ENCODE measurements at places on chromosomes 7 and 10.

GRCh38 chr7:94514140-94514889 lies 4.7 kb downstream of the CASD1 start:
- no peak for DNase-seq

DNA sequence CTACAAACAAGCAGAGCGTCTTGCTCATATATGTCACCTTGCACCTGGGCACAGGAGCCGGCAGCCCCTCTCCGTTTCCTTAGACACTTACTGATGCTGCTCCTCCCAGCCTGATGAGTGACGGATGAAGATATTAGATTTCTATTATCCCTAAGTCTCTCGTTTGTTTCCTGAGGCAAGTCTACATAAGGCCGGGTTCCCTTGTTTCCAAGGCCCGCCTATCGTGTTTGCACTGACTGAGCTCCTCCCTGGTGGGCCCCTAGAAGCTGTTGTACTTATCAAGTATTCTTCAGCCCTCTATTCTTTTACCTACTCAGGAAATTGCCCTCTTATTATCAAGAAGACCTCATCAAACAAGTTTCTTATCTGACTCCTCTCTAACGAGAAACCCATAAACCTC lies 18.5 kb downstream of the SH3PXD2A start:
- no peak for DNase-seq

- no peak for DNase-seq
Measured at GRCh38 chr10:16606421-16606820, 84.7 kb upstream of the C1QL3 start.

- DNase-seq = no peak
Measured at GRCh38 chr10:50618624-50619023, 5.1 kb downstream of the SGMS1 start.

DNA sequence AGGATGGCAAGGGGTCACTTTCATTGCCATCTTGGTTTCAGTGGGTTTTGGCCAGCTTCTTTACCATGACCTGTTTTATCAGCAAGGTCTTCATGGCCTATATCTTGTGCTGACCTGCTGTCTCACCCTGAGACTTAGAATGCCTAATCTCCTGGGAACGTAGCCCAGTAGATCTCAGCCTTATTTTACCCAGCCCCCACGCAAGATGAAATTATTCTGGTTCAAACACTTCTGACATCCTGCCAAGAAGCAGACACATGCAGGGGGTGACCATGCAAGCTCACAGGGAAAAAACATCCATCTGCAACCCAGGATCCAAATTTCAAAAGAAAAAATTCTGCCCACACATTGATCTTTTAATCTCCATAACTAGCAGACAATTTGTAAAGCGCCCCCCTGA lies 88.4 kb upstream of the EEPD1 start:
- DNase-seq = no peak

GRCh38 chr10:132715776-132716680 lies 69.9 kb downstream of the NKX6-2 start:
- no peak for DNase-seq

- no peak for DNase-seq
Measured at GRCh38 chr10:89373916-89374711, 3.7 kb upstream of the IFIT1B start.

DNA sequence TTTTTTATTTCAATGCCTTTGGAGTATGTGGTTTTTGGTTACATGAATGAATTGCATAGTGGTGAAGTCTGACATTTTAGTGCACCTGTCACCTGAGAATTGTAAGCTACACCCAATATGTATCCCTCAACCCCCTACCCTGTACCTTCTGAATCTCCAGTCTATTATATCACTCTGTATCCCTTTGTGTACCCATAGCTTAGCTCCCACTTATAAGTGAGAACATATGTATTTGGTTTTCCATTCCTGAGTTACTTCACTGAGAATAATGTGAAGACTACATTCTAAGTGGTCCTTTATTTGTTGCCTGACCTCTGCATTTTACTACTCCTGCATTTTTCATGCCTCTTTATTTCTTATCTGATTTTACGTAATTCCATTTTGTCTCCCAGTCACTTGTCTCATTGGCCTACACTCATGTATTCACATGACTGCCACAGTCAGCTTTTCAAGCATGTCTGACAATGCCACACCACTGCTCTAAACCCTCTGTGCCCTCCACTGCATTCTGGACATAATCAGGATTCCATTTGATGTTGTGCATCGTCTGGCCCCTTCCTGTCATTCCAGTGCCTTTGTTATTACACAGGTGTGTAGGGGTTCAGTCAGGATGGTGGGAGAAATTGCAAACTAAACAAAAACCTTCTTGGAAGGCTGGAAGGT lies 1325.5 kb downstream of the XPNPEP1 start:
- no peak for DNase-seq

All from NCI-H524 treated with DMSO at 0.1 percent for 48 hours (cell line).